ENCODE measurements at places on chromosomes 1 and 21. TPM values are rescaled to one million over a fixed set of nuclear protein-coding genes. Genes with fewer than 3 reads are reported as not detected.

DNA sequence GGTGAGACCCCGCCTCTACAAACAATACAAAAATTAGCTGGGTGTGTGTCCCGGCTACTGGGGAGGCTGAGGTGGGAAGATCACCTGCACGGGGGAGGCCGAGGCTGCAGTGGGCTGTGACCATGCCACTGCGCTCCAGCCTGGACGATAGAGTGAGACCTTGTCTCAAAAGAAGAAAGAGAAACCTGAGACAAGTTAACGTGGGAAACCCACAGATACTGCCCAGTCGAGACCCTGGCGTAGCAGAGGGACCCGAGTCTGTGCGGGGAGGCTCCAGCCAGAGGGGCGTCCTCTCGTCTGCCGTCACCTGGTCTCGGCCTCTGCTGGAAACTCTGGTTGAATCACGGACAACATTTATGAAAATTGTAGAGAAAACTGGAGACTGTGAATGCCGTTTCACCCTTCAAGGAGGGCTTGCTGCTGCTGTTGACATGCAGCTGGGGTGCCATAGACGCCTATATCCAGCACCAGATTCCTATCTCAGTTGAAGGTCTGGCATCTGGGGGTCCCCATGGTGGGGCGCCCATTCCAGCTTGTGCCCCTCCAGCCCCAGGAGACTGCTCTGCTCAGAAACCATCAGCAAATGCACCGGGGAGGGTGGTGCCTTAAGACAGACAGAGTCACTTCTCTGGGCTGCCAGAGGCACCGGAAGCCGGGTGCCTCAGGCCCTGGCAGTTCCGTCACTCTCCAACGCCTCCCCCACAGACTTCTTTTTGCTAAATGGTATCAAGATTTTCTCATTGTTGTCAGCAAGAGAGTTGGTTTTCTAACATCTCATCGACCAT lies 13.6 kb upstream of the CDK11B start:
- no peak for ATAC-seq

The SPRR1B gene
- 2,894 TPM for total RNA-seq

The CCDC185 gene
- total RNA-seq, result 0.24 TPM

The LORICRIN gene
- not detected for total RNA-seq

The IPP gene
- 10.4 TPM for total RNA-seq

The DISP3 gene
- not detected for total RNA-seq

- ATAC-seq, result no peak
These were observed 1.1 kb upstream of the CYB561D1 start for GRCh38 chr1:109492779-109493178.

The SPATA45 gene
- not detected for total RNA-seq

GRCh38 chr1:115063228-115063901 lies 25.9 kb downstream of the TSPAN2 start:
- ATAC-seq, result no peak

DNA sequence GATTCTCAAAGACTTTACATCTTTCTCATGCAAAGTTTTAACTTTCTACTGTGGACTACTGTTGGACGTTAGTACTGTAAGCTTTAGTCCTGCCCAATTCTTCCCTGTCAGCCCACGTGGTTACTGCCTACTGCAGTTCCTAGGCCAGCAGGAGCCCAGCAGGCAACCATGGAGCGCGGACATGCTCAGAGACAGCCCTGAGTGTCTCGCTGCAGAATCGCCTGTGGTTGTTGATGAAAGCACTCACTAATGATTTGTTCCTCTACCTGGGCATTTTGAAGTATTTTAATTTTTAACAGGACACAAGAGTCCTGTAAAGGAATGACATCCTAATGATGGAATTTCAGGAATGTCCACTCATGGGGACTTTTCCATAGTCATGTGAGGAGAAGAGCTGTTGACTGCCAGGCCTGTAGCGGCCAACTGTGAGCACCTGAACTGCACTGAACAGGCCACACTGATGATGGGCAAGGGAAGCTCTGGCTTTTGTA lies 44.1 kb downstream of the PGBD5 start:
- ATAC-seq, result no peak

The PDE4DIP gene
- 8.9 TPM for total RNA-seq

The PRR9 gene
- total RNA-seq, result not detected

The NCAM2 gene
- total RNA-seq, result not detected

GRCh38 chr1:116909512-116910378 lies at the start of gene PTGFRN:
Gene PTGFRN, plus strand, starts transcription at chr1:116909916. Its CDS starts 288 bp downstream, at chr1:116910204.
- peak; percentile 48 for ATAC-seq

The LHX8 gene
- not detected for total RNA-seq

The GIPC2 gene
- 1.8 TPM for total RNA-seq

DNA sequence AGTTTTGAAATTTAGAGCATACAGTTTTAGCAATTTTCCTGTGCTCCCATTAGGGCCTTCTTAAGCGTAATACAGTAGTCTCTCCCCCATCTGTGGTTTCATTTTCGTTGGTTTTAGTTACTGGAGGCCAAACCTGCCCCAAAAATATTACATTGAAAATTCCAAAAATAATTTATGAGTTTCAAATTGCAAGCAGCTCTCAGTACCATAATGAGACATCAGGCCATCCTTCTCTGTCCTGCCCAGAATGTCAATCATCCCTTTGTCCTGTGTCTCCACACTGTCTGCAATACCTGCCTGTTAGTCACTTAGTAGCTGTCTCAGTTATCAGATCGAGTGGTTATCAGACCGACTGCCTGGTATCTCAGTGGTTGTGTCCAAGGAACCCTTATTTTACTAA lies 45.4 kb downstream of the ADSS2 start:
- no peak for ATAC-seq

DNA sequence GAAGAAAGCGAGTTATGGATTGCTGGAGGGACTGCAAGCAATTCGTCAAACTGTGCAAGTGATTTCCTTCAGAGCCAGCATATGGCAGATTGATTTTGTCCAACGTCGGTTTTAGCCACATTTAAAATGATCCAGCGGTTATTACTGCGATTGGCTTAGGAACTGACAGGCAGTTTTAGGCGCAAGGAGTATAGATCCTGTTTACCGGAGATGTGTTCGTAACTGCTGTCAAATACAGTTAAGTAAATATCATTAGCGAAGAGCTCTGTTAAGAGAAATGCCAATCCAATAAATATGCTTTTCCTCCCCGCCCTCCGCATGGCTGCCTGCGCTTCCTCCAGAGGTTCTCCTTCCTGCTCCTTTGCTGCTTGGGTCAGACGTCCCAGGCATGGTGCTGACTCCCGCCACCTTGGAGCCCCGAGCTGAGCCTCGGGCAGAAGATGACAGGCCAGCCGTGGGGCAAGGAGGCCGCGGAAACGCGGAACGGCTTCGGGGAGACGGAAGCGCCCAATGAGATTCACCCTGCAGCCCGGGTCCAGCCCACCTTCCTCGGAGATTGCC lies 9.4 kb upstream of the BARHL2 start:
- no peak for ATAC-seq

The LCE2B gene
- not detected for total RNA-seq

- ATAC-seq, result no peak
These were observed 1.6 kb downstream of the OR2AK2 start for GRCh38 chr1:247966532-247967204.

The ADGRL2 gene
- total RNA-seq, result 40.5 TPM

- peak; percentile 28 for ATAC-seq
These were observed 1.4 kb upstream of the RGS2 start for GRCh38 chr1:192807211-192808162.

- no peak for ATAC-seq
These were observed 9.6 kb downstream of the RBM15 start for GRCh38 chr1:110348771-110349170.

DNA sequence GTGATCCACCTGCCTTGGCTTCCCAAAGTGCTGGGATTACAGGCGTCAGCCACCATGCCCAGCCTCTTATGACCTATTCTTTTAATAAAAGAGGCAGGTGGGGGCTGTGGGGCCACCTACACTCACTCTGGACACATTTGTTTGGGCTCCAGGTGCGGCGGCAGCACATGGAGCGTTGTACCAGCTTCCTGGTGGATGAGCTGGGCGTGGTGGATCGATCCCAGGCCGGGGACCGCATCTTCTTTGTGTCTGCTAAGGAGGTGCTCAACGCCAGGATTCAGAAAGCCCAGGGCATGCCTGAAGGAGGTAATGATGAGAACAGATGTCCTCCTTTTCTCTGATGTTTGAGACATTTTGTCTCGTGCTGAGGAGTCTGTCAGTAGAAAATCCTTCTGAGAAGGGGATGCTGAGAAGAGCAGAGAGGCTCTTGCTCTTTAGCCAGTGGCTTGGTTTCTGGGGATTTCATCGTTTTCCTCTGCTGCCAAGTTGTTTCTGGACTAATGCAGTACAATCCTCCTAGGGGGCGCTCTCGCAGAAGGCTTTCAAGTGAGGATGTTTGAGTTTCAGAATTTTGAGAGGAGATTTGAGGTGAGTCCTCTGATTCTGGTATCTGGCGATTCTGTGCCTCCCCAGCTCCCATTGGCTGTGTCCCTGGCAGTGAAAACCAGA lies 17.9 kb upstream of the MIIP start:
- no peak for ATAC-seq

GRCh38 chr1:160007577-160008200 lies 24.1 kb downstream of the PIGM start:
- no peak for ATAC-seq

- peak; percentile 67 for ATAC-seq
These were observed 38.8 kb upstream of the SRSF10 start for GRCh38 chr1:24018611-24019580.

The OR2T29 gene
- total RNA-seq, result not detected

GRCh38 chr1:2049225-2049717 lies 940 bp upstream of the PRKCZ start:
- ATAC-seq, result peak; percentile 10

The CSF3R gene
- 3.2 TPM for total RNA-seq

- ATAC-seq, result no peak
These were observed 458.0 kb downstream of the MATN1 start for GRCh38 chr1:30265127-30266070.

The PIK3R3 gene
- 5.5 TPM for total RNA-seq

The SLFNL1 gene
- total RNA-seq, result 0.08 TPM

DNA sequence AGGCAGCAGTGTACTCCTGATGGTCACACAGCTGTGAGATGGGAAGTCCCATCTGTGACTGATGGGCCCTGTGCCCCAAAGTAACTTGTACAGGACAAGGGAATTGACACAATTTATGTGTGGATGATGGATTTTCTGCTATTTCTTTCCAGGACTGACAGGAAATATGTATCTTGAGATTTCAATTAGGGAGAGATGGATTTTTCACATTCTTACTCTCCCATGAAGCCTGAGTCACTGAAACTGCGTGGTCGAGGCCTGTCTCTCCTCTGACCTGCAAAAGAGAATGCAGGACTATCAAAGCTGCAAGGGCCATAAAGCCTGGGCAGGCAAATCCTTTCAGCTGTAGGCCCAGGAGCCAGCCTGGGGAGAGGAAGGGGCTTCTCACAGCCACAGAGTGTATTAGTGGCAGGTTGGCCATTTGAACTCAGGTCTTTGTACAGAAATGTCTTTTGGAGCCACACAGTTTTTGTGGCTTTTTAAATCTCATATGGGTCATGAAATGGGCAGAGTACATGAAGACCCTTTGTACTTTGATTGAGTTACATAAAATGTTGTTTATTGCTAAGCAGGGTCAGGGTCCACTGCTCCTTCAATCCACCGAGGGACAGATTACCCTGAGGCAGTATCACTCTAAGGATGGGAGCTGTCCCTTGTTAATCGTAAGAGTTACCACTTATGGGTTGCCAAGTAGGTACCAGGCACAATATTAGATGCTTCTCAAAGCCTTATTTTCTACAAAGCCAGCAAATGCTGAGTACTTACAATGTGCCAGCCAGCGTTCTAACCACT lies 14.8 kb downstream of the ALX3 start:
- ATAC-seq, result no peak

The OR2L2 gene
- total RNA-seq, result not detected

DNA sequence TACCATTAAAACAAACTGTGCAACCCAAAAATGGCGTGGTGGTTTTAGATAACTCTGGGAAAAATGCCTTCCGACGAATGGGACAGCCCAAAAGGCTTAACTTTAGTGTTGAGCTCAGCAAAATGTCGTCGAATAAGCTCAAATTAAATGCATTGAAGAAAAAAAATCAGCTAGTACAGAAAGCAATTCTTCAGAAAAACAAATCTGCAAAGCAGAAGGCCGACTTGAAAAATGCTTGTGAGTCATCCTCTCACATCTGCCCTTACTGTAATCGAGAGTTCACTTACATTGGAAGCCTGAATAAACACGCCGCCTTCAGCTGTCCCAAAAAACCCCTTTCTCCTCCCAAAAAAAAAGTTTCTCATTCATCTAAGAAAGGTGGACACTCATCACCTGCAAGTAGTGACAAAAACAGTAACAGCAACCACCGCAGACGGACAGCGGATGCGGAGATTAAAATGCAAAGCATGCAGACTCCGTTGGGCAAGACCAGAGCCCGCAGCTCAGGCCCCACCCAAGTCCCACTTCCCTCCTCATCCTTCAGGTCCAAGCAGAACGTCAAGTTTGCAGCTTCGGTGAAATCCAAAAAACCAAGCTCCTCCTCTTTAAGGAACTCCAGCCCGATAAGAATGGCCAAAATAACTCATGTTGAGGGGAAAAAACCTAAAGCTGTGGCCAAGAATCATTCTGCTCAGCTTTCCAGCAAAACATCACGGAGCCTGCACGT lies 82.1 kb downstream of the PRDM2 start:
- ATAC-seq, result peak; percentile 42

GRCh38 chr1:221979444-221980032 lies 237.6 kb upstream of the DUSP10 start:
- no peak for ATAC-seq

DNA sequence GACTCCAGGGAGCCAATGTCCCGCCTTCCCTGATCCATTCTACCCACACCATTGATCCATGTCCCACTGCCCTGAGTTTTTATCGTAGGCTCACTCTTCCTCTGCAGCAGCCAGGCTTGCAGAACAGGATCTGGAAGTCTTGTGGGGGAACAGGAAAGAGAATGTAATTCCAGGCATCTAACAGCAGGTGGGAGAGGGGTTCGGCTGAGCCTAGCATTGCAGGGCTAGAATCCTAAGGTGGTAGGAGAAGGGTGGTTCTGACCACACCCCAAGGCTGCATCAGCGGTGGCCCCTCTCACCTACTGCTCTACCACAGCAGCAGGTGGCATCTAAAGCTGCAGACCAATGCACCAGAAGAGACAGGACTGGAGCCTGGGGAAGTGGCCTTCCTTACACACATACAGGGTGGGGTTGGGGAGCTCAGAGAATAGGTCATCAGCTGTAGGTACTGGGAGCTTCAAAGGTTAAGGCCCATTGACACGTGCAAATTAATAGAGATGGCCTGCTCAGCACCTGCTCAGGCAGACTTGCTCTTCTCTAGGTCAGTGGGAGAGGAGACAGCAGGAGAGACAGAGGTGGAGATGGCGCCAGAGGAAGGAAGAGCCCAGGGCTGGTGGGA lies 20.5 kb downstream of the KNCN start:
- peak; percentile 43 for ATAC-seq

Measured in esophagus mucosa (tissue), 1 donor.